ENCODE measurements at places on chromosomes 5 and 9. TPM values are rescaled to one million over a fixed set of nuclear protein-coding genes. Genes with fewer than 3 reads are reported as not detected.

The SPATA31E1 gene
- not detected for total RNA-seq

GRCh38 chr5:9888501-9888901 lies 258.4 kb upstream of the TAS2R1 start:
- no peaks in the 10 kb centered on the region for H3K36me3 ChIP-seq
- no peak overlapping the region for H3K27ac ChIP-seq
- H3K4me3 ChIP-seq = no peak overlapping the region
- no peak for DNase-seq
- H3K27me3 ChIP-seq = no peaks in the 10 kb centered on the region
- H3K4me1 ChIP-seq = no peaks in the 10 kb centered on the region

DNA sequence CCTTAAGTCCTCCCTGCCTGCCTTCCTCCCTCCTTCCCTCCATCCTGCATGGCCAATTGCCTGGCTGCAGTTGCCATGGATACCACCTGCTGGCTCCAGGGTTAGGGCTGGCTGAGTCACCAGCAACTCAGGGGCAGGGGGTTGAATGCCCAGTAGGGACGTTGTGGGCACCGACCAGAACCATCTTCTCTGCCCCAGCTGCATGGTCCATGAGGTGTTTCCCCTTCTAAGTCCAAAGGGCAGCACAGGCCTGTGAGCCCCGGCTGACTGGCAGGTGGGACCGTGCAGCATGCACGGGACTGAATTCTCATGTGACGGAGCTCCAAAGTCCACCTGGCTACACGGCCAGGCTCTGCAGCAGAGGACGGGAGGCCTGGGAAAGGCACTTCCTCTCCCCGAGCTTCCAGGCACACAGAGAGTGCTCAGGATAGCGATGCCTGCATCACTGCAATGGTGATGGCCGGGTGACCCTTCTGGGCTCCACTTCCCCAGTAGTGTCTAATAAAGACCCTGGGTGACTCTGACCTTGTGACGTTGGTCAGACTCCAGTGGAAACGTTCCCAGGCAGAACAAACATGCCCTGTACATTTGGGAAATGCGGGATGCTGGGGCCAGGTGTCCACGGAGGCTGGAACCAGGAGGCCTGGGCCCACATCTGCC lies 5.7 kb downstream of the ASS1 start:
- no peaks in the 10 kb centered on the region for H3K36me3 ChIP-seq
- peaks cover 11% of the 10 kb centered on the region for H3K27me3 ChIP-seq
- H3K4me3 ChIP-seq = no peak overlapping the region
- no peak overlapping the region for H3K27ac ChIP-seq

DNA sequence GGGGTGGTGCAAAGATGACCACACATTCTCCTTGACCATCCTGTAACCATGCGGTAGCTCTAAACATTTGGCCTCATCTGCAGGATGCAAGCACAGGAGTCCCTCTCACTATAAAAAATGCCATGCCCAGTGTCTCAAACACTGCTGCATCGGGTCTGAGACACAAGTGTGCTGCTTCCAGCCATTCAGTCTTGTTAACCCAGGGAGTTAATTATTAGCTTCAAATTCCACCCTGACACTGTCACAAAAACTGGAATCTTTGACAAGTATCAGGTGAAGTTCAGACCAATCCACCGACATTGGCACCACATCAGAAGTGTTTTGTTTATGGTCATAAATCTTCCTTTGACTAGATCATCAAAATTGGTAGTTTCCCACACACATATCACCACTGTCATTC lies 119.1 kb upstream of the RASEF start:
- H3K36me3 ChIP-seq = no peaks in the 10 kb centered on the region
- peaks cover 2% of the 10 kb centered on the region for H3K27me3 ChIP-seq
- no peaks in the 10 kb centered on the region for H3K4me1 ChIP-seq
- no peak overlapping the region for H3K27ac ChIP-seq
- H3K4me3 ChIP-seq = no peak overlapping the region

GRCh38 chr9:133658442-133659431 lies 22.6 kb downstream of the DBH start:
- H3K27ac ChIP-seq = peak overlapping the region; percentile 48

DNA sequence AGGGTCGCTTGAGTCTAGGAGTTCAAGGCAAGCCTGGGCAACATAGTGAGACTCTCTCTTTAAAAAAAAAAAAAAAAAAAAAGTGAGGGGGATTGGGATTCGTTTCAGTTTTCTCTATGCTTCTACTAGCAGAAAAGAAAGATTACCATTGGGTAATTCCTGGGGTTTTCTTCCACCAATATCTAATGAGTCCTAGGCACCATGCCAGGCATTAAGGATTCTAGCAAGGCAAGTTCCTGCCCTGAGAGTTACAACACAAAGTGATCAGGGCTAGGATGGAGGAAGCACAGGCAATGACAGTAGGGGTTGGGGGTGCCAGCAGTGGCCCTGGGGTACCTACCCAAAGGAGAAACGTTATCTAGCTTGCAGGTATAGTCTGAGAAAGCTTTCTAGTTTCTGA lies 90.8 kb downstream of the PCDH1 start:
- peaks cover 21% of the 10 kb centered on the region for H3K27me3 ChIP-seq
- no peaks in the 10 kb centered on the region for H3K4me1 ChIP-seq
- H3K4me3 ChIP-seq = no peak overlapping the region
- no peak for DNase-seq

- H3K27ac ChIP-seq = no peak overlapping the region
- H3K4me1 ChIP-seq = peaks cover 3% of the 10 kb centered on the region
- no peak overlapping the region for H3K4me3 ChIP-seq
- DNase-seq = peak; percentile 71
- no peaks in the 10 kb centered on the region for H3K36me3 ChIP-seq
- H3K27me3 ChIP-seq = peaks cover 18% of the 10 kb centered on the region
Observed at GRCh38 chr9:94603259-94604160, 9.9 kb upstream of the FBP2 start.

- H3K27me3 ChIP-seq = no peaks in the 10 kb centered on the region
- H3K36me3 ChIP-seq = no peaks in the 10 kb centered on the region
- H3K27ac ChIP-seq = no peak overlapping the region
- H3K4me1 ChIP-seq = no peaks in the 10 kb centered on the region
- no peak for DNase-seq
Observed at GRCh38 chr5:166595274-166595951, 1696.0 kb upstream of the WWC1 start.

The TLX3 gene
- not detected for total RNA-seq

DNA sequence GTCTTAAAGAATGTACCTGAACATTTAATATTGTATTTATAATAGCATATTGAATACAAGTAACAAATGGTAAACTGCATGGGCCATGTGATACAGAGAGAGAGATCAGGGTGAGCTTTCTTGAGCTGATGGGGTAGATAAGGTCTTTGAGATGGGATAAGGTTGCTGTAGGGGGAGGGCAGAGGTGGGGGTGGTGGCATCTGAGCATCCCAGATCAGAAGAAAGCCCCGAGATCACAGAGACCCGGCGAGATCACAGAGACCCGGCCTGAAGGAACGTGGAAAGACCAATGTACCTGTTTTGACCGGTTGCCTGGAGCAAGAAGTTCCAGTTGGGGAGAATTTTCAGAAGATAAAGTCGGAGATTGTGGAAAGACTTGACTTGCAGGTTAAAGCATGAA lies 6.6 kb downstream of the SMARCA2 start:
- H3K4me1 ChIP-seq = peaks cover 71% of the 10 kb centered on the region
- H3K4me3 ChIP-seq = peak overlapping the region; percentile 81
- DNase-seq = no peak
- peak overlapping the region; percentile 85 for H3K27ac ChIP-seq
- no peaks in the 10 kb centered on the region for H3K27me3 ChIP-seq

DNA sequence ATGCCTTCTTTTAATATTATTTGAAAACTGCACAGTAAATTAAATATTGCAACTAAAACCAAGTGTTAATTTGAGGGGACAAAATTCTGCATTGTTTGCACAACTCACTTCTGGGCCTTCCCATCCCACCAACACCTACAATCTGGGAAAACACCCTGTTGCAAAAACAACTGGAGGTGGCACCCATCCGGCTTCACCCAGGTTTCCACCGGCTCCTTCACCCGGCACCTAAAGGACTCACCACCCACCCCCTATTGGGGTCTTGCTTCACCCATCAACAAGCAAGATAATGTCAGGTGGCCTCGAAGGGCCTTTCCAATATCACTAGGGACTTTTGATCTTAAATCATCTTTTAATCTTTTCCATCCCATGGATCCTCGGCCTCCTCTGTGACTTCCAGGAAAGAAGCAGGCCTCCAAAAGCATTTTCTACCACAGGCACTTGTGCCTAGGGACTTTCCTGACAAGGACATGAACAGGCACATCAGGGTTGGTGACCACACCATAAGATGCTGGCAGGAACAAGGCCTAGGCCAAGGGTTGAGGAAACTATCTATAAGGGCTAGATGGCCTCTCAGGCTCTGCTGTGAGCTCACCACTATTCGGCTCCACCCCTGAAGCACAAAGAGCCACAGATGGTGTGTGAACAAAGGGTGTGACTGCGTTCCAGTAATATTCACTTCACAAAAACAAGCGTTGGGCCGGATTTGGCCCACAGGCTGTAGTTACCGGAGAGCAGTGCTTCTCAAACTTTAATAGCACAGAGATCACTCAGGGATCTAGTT lies 205.1 kb downstream of the AUH start:
- H3K4me1 ChIP-seq = peaks cover 46% of the 10 kb centered on the region
- H3K27me3 ChIP-seq = no peaks in the 10 kb centered on the region
- H3K4me3 ChIP-seq = no peak overlapping the region
- H3K36me3 ChIP-seq = peaks cover 37% of the 10 kb centered on the region

GRCh38 chr5:29990681-29991080 lies 1202.8 kb upstream of the CDH6 start:
- no peak overlapping the region for H3K27ac ChIP-seq
- no peaks in the 10 kb centered on the region for H3K36me3 ChIP-seq
- no peak for DNase-seq

- DNase-seq = no peak
- H3K27ac ChIP-seq = no peak overlapping the region
- peaks cover 3% of the 10 kb centered on the region for H3K27me3 ChIP-seq
- no peak overlapping the region for H3K4me3 ChIP-seq
- H3K36me3 ChIP-seq = no peaks in the 10 kb centered on the region
- H3K4me1 ChIP-seq = no peaks in the 10 kb centered on the region
Observed at GRCh38 chr5:74183041-74183440, 457.5 kb downstream of the ENC1 start.

The ACTBL2 gene
- total RNA-seq = not detected

GRCh38 chr5:34494111-34494755 lies 161.9 kb upstream of the RAI14 start:
- no peak overlapping the region for H3K4me3 ChIP-seq
- H3K27ac ChIP-seq = no peak overlapping the region
- H3K27me3 ChIP-seq = peaks cover 3% of the 10 kb centered on the region

Data from activated naive CD8-positive, alpha-beta T cell treated with anti-CD3 and anti-CD28 coated beads, Interleukin-2, amount 10 ng/mL, durations not matched to agents 7 days and 5 days (primary cell).